ENCODE measurements at places on chromosomes 11 and 22. TPM values are rescaled to one million over a fixed set of nuclear protein-coding genes. Genes with fewer than 3 reads are reported as not detected.

Gene ISX
- total RNA-seq: not detected

Gene RIC8A
- 118 TPM for total RNA-seq

Gene SAA4
- total RNA-seq: not detected

Gene NLRP6
- total RNA-seq: 3.2 TPM

Gene PGR
- not detected for total RNA-seq

Gene P2RX6
- 0.29 TPM for total RNA-seq

Gene CHADL
- 0.55 TPM for total RNA-seq

Gene SULT4A1
- total RNA-seq: not detected

Gene OR4D5
- total RNA-seq: not detected

Gene MRGPRX3
- not detected for total RNA-seq

Gene C11orf98
- 59.2 TPM for total RNA-seq

Gene MYRF
- 2.9 TPM for total RNA-seq

Gene KRTAP5-5
- total RNA-seq: not detected

Gene C11orf42
- total RNA-seq: not detected

Gene CRYAB
- total RNA-seq: not detected

GRCh38 chr11:123547180-123547579, 107.2 kb downstream of the SCN3B start:
- no peak for DNase-seq

- no peak for DNase-seq
Observed at GRCh38 chr11:100740440-100740839, 53.4 kb downstream of the ARHGAP42 start.

- DNase-seq: no peak
Observed at GRCh38 chr11:128889657-128890213, 1.4 kb upstream of the KCNJ5 start.

DNA sequence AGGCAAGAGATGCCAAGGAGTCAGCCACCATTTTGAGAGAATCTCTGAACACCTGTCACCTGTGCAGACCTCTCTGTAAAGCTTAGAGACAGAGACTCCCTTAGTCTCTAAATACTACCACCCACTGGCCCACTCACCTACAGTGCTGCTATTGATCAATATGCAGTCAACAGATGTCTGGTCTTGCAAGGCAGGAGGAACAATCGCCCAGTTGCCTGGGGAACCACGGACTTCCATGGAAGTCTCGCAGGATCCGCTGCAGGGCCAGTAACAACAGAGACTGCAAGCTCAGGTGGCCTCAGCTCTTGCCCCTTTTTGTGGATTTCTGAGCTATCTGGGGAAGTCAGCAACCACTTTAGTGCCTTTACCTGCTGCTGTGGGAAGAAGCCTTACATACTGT, 195.1 kb downstream of the OPCML start:
- no peak for DNase-seq

DNA sequence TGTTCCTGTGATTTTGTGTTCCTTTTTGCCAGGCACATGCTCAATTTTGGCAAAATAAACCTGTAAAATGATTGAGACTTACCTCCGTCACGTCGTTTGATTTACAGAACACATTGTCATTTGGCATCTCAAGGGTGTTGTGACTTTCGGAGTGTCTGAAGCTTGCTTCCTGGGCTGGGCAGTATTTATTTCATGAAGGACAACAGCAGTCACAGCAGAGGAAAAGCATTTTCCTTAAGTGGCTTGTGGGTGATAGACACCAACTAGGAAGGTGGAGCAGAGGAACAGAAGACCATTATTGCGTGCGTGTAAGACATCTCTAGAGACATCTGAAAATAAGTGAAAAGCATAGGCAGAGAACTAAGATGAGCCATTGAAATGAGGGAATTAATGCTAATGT, 80.2 kb downstream of the SLC36A4 start:
- no peak for DNase-seq

GRCh38 chr11:96464700-96465307, 75.0 kb downstream of the JRKL start:
- DNase-seq: no peak

GRCh38 chr11:29293825-29294224, 723.0 kb downstream of the KCNA4 start:
- DNase-seq: no peak

DNA sequence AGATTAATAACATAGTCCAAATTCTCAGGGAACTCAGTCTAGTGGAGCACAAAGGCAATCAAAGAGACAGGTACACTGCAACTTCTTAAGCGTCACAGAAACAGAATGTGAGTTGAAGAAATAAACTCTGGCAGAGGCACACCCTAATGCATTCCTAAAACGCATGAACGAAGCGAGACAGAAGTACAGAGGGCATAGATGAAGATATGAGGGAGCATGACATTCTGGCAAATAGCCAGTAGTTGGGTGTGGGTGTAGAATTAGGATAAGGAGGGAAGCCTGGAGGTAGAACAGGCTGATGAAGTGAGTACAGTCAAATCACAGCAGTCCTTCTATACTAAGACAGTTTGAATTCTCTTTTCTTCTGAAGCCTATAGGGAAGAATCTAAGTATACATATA, 838.7 kb upstream of the API5 start:
- no peak for DNase-seq

DNA sequence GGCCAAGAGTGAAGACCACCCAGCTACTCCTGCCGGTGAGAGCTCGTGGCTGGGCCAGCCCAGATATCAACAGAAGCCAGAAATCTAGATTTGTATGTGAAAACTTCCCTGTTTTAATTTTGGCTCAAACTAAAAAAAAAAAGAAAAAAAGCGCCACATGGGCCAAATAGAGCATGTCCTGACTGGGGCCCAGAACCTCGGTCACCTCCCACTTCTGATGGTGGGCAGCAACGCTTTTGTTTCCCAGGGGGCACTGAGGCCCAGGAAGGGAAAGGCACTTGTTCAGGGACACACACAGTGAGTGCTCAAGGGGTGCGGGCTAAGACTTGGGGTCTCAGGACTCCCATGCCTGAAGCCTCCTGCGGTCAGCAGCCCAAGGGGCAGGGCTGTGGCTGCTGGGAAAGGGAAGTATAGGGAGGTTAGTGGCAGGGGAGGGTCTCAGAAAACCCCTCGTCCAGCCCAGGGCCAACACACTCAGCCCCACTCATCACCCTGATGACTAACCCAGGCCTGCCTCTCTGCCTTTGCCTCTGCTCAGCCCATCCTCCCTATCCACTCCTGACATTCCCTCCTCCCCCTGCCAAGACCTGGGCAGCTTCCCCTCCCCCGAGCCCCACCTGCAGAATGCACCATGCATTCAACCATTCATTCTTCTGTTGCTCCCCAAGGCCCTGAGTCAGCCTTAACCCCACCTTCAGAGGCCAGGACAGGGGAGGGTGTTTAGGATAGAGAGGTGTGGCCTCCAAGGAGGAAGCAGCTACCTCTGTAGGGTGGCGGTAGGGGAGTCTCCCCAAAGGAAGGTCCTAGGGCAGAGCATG, 30.0 kb upstream of the TCF20 start:
- DNase-seq: peak; percentile 58

- peak; percentile 11 for DNase-seq
Observed at GRCh38 chr22:29073618-29074275, 912 bp downstream of the KREMEN1 start.

DNA sequence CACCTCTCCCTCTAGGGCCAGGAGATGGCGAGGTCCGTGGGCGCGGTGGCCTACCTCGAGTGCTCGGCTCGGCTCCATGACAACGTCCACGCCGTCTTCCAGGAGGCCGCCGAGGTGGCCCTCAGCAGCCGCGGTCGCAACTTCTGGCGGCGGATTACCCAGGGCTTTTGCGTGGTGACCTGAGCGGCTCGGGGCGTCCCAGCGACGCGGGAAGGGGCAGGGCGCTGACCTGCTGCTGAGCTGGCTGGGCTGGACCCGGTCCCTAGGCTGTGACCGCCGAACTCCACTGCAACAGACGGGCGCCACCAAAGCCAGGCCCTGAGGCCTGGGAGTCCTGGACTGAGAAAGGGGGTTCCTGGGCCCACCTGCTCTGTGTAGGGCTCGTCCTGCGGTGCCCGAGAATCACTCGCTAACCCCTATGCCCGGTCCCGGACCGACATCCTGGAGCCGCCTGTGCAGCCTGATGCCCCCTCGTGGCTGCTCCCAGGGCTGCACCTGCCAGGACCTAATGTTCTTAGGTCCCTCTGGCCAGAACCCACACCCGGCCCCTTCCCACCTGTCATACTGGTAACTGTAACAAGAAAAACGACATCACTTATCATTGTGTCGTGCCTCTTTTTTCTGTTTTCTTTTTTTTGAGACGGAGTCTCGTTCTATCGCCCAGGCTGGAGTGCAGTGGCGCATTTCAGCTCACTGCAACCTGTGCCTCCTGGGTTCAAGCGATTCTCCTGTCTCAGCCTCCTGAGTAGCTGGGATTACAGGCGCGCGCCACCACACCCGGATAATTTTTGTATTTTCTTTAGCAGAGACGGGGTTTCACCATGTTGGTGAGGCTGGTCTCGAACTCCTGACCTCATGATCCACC, 15.0 kb downstream of the RHOD start:
- peak; percentile 82 for DNase-seq

- DNase-seq: peak; percentile 50
Observed at GRCh38 chr11:13238879-13239514, 38.6 kb upstream of the BMAL1 start.

DNA sequence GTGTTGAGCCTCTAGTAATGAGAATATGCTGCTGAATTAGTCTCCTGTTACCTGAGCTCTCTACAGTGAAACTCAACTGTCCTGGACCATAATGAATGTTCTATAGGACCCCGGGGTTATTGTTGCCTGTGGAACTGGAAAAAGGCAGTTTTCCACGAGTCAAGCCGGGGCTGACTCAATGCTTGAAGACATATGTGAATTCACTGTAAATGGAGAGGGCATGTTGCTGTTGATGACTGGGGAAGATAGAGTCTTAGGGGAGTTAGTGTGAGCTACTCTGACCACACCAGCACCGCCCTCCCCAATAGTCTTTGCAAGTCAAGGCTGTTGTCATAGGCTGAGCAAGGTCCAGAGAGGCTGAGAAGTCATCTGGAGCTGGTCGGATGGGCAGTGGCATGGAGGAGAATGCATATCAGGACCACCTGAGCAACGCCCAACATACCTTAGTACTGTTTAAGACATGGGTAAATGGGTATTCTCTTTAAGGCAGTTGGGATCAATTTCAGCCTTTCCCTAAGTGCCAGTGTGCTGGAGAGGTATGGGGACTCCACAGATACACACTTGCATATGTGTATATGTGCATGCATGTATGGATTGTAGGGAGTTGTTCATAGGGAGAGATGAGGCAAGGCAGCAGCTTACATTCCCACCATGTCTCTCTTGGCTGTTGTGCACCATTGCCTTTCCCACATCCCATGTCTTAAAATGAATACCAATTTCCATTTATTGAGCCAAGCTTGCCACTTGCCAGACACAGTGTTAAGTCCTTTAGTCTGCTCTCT, 230.1 kb upstream of the NAV2 start:
- no peak for DNase-seq

DNA sequence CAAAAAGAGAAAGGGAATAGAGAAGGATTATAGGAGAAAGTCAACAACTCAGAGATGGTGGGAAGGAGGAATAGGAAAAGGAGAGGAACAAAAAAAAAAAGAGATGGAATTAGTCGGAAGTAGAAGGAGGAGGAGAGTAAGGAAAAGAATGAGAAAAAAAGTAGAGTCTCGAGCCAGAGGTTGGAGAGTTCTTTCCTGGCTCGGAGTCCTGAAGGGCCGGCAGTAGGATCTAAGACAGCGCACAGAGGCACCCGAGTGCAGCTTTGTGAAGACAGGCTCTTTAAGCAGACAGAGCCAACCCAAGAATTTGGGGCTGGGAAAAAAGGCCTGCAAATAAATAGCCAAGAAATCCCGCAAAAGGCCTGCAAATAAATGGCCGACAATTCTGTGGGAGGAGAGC, 170.4 kb upstream of the CCDC90B start:
- no peak for DNase-seq

- no peak for DNase-seq
Observed at GRCh38 chr11:64306876-64307622, 1.7 kb downstream of the ESRRA start.

DNA sequence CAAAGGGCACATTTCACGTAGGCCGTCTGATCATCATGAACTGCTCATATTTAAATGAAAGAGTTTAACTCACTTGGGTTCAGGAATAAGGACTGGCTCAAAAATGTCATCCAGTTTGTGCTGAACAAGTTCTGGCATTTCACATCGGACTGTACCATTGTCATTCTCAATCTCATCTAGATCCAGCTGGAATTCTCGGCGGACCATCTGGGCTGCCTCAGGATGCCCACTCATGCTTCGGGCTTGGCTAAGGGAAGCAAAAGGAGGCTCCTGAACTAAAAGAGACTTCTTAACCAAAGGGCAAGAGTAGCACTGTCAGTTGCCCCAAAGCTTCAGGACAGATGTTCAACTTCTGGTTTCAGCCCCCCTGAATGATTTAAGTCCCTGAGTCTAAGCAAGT, 40.2 kb downstream of the F2 start:
- DNase-seq: no peak

GRCh38 chr11:96384156-96384555, 5.6 kb downstream of the CCDC82 start:
- no peak for DNase-seq

GRCh38 chr11:131710511-131710910, 340.1 kb downstream of the NTM start:
- DNase-seq: no peak

DNA sequence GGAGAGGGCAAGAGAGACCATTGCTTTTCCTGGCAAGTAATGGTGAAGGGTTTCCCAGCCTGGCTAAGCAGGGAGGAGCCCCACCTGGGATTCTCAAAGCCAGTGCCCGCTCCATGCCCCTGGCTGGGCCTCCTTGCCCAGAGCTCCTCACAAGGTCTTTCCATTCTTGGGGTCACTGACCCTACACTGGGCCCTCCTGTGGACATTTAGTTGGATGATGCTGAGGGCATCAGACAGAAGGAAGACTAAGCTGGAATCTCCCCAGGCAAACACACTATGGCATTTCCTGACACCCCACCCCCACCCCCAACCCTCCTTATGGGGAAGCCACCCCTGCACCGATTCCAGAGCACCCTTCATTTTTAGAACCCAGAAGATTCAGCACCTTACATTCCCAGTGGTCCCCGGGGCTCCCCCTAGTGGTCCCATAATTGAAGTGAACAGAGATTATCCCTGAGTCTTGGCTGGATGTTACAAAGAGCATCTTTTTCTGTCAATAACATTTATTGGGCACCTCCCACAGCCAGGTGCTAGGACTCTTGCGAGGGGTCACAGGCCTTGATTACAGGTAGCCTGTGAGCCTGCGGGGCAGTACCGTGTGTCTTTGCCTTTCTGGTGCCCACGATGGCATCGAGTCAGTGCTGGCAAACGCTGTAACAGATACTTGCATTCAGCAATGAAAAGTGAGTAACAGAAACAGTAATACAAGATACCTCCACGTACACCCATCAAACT, 548.5 kb downstream of the BUD13 start:
- DNase-seq: peak; percentile 40

DNA sequence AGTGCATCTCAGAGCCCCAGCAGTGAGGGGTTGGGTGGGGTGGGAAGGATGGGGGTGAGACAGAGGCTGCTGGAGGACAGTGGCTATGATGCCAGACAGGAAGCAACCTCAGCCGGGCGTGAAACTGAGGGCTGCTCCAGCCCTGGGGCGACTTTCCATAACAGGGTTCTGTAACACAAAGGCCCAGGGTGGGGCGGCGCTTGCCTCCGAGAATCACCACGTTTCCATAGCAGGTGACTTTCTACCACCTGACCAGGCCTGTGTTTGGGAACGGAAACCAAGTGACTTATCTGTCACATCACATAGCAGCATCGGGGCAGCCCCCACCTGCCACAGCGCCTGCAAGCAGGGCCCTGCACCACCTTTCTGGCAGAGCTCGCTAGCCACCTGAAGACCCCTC, 85.8 kb downstream of the TRMU start:
- no peak for DNase-seq

GRCh38 chr11:1476940-1477736, 9.4 kb downstream of the MOB2 start:
- no peak for DNase-seq

- DNase-seq: no peak
Observed at GRCh38 chr11:12097219-12097618, 13.2 kb upstream of the MICAL2 start.

Measured in activated T-cell treated with anti-CD3 and anti-CD28 coated beads, Interleukin-2, amount 50 U/mL, for 72 hours (primary cell).